ENCODE measurements at places on chromosomes 7 and 10. TPM values are rescaled to one million over a fixed set of nuclear protein-coding genes. Genes with fewer than 3 reads are reported as not detected.

KIAA1549 gene
- 11.9 TPM for total RNA-seq

HEPACAM2 gene
- total RNA-seq: not detected

AKR1C4 gene
- total RNA-seq: not detected

CDK14 gene
- 23.9 TPM for total RNA-seq

TAC1 gene
- 0.77 TPM for total RNA-seq

RNF133 gene
- total RNA-seq: 0.31 TPM

- no peak for DNase-seq
- H3K27me3 ChIP-seq: no peaks in the 10 kb centered on the region
- H3K36me3 ChIP-seq: no peaks in the 10 kb centered on the region
- no peak overlapping the region for H3K4me3 ChIP-seq
These were observed 107.1 kb downstream of the ABLIM1 start for GRCh38 chr10:114550756-114551635.

GRCh38 chr10:128054163-128054970, 71.9 kb downstream of the MKI67 start:
- DNase-seq: no peak
- H3K27me3 ChIP-seq: no peaks in the 10 kb centered on the region
- no peak overlapping the region for H3K4me3 ChIP-seq
- H3K4me1 ChIP-seq: no peaks in the 10 kb centered on the region
- no peaks in the 10 kb centered on the region for H3K36me3 ChIP-seq

DNA sequence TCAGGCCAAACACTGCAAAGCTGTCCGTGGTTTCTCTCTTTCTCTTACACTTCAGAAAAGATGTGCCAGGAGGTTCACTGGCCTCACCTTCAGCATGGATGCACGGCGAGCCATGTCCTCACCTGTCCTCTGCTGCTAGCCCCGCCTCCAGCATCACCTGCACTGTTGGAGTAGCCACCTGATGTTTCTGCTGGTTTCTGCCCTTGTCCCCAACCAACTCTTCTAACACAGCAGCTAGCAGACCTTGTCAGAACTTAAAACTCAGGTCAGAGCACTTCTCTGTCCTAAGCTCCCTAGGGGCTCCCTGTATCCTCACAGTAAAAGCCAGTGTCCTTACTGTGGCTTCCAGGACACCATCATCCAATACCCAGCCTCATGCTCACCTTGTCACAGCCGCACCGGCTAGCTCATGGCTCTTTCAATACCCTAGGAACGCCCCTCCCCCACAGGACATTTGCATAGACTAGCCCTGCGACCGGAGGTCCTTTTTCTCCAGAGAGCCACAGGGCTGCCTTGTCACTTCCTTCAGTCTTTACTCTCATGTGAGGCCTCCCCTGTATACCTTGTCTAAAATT, 15.2 kb downstream of the PALD1 start:
- peaks cover 17% of the 10 kb centered on the region for H3K4me1 ChIP-seq
- no peaks in the 10 kb centered on the region for H3K27me3 ChIP-seq
- no peaks in the 10 kb centered on the region for H3K36me3 ChIP-seq
- H3K27ac ChIP-seq: no peak overlapping the region
- DNase-seq: peak; percentile 91

DNA sequence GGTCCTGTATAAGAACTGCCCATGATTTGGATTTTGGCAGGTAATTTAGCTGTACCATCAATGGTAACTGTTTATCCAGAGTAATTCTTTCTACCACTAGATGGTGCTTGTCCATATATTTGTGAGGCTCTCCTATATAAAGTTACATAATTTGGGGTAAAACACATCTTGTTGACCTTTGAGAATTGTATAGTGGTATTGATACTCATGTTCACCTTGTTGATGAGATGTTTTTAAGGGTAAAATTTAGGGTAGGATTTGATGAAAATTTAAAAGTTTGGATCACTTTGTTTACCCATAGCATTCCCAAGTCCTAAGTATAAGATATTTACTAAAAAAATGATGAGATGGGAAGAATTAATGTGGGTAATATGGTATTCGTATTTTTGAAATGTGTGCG, 31.6 kb downstream of the ST7 start:
- no peaks in the 10 kb centered on the region for H3K4me1 ChIP-seq
- H3K36me3 ChIP-seq: peaks cover 2% of the 10 kb centered on the region
- no peak overlapping the region for H3K4me3 ChIP-seq
- no peaks in the 10 kb centered on the region for H3K27me3 ChIP-seq
- DNase-seq: no peak

GRCh38 chr10:71124921-71125748, 87.2 kb upstream of the UNC5B start:
- no peak overlapping the region for H3K4me3 ChIP-seq
- H3K27me3 ChIP-seq: no peaks in the 10 kb centered on the region
- no peak overlapping the region for H3K27ac ChIP-seq

GRCh38 chr7:68622500-68622899, 975.8 kb upstream of the AUTS2 start:
- peaks cover 4% of the 10 kb centered on the region for H3K36me3 ChIP-seq
- no peak overlapping the region for H3K4me3 ChIP-seq
- no peak for DNase-seq
- no peaks in the 10 kb centered on the region for H3K4me1 ChIP-seq

DNA sequence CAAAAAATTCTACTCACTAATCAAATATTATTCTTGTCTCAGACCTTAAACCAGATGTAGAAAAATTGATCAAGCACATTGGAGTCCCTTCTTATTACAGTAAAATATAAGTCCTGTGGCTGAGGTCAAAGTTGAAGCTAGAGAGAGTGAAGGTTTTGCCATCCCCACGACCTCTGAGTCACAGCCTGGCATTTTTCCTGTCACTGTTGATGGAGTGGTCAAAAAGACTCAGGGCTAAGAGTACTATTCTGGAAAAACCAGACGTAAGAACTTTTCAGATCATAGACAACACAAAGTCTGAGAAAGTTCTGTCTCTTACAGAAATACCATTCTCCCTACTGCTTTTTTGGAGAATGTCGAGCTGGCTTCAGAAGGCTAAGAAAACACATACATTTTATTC, 323.7 kb upstream of the ANKRD30A start:
- no peak overlapping the region for H3K27ac ChIP-seq
- H3K27me3 ChIP-seq: no peaks in the 10 kb centered on the region
- no peaks in the 10 kb centered on the region for H3K4me1 ChIP-seq
- no peak for DNase-seq
- no peak overlapping the region for H3K4me3 ChIP-seq
- H3K36me3 ChIP-seq: no peaks in the 10 kb centered on the region

DNA sequence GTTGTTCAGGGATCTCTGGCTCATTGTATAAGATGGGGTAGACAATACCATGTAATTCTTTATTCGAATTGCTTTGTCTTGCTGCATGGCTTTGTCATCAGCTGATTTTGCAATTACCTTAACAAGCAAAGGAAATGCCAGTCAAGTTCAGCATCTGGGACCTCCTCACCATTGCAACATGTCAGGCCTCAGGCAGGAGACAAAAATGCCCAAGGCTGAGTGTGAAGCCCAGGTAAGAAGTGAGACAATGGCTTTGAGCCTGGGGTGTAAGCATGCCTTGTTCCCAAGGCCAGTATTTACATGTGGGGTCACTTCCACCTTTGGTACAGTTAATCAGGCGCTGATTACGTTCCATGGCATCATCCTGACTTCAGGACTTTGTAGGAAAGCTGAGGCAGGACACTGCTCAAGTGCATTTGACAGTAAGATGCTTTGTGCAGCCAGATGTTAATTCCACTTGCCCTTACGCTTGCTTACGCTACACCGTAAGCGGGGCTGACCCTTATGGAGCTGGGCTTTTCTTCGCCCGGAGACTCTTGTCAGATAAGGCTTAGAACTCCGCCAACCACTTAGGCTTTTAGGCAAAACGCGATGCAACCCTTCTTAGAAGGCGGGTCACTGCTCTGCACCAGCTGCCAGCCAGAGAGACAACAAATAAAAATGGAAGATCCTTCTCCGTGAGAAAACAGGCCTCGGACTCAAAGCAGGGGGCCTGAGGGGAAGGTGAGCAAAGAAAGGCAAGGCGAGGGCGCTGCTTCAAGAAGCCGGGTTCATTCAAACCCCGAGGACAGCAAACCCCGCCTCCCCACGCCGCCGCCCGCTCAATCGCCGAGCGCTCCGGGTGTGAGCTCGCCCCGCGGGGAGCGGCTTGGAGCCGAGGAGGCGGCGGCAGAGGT, 1.3 kb upstream of the SP4 start:
- peak overlapping the region; percentile 70 for H3K4me3 ChIP-seq
- H3K36me3 ChIP-seq: peaks cover 11% of the 10 kb centered on the region
- H3K4me1 ChIP-seq: peaks cover 12% of the 10 kb centered on the region
- H3K27ac ChIP-seq: peak overlapping the region; percentile 79
- peak; percentile 40 for DNase-seq

DNA sequence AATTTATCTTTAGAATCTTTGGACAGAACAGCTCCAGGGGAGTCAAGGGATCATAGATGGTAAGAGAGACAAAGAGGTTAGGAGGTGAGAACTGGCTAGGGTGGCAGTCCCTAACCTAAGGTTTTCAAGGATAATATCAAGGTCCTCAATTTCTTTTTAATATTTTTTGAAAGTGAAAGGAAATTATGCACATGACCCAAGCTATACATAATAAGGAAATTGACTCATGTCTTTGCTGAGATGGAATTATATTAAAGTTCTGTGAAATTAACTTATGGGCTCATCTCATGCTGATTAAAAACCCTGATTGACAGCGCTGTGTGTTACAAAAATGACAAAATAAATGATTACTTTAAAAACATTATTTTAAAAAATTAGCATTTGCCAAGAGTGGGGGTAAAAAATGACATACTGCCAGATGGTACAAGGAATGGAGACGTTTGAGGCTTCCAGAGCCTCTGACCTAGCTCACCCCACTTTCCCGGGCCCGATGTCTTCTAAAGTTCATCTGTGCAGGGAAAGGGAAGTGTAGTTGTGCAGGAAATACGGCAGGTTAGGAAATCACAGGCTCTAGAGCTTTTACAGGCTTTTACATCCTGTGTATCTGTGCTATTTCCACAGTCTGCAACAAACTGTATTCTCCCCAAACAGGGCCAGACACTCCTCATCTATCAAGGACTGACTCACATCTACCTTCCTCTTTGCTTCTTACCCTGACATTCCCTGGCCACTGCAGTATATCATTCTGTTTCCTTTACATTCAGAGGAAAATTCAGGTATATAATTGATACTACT, 185.6 kb upstream of the PRSS58 start:
- no peaks in the 10 kb centered on the region for H3K36me3 ChIP-seq
- DNase-seq: no peak
- no peaks in the 10 kb centered on the region for H3K27me3 ChIP-seq

- no peak overlapping the region for H3K27ac ChIP-seq
- no peaks in the 10 kb centered on the region for H3K27me3 ChIP-seq
- no peak overlapping the region for H3K4me3 ChIP-seq
- no peaks in the 10 kb centered on the region for H3K36me3 ChIP-seq
- no peak for DNase-seq
These were observed 213.7 kb downstream of the GFRA1 start for GRCh38 chr10:116059320-116059719.

- no peak for DNase-seq
- H3K4me3 ChIP-seq: no peak overlapping the region
- H3K27me3 ChIP-seq: peaks cover 8% of the 10 kb centered on the region
- no peaks in the 10 kb centered on the region for H3K36me3 ChIP-seq
These were observed 5.0 kb upstream of the HSPA12A start for GRCh38 chr10:116747325-116747724.

- no peaks in the 10 kb centered on the region for H3K27me3 ChIP-seq
- H3K4me1 ChIP-seq: no peaks in the 10 kb centered on the region
- H3K27ac ChIP-seq: no peak overlapping the region
- no peak overlapping the region for H3K4me3 ChIP-seq
- DNase-seq: no peak
- H3K36me3 ChIP-seq: no peaks in the 10 kb centered on the region
These were observed 220.1 kb upstream of the RNF32 start for GRCh38 chr7:156420496-156420895.

GRCh38 chr7:28481091-28481926, 69.0 kb downstream of the CREB5 start:
- H3K27ac ChIP-seq: no peak overlapping the region
- H3K36me3 ChIP-seq: no peaks in the 10 kb centered on the region
- no peak overlapping the region for H3K4me3 ChIP-seq
- DNase-seq: no peak
- H3K27me3 ChIP-seq: no peaks in the 10 kb centered on the region

DNA sequence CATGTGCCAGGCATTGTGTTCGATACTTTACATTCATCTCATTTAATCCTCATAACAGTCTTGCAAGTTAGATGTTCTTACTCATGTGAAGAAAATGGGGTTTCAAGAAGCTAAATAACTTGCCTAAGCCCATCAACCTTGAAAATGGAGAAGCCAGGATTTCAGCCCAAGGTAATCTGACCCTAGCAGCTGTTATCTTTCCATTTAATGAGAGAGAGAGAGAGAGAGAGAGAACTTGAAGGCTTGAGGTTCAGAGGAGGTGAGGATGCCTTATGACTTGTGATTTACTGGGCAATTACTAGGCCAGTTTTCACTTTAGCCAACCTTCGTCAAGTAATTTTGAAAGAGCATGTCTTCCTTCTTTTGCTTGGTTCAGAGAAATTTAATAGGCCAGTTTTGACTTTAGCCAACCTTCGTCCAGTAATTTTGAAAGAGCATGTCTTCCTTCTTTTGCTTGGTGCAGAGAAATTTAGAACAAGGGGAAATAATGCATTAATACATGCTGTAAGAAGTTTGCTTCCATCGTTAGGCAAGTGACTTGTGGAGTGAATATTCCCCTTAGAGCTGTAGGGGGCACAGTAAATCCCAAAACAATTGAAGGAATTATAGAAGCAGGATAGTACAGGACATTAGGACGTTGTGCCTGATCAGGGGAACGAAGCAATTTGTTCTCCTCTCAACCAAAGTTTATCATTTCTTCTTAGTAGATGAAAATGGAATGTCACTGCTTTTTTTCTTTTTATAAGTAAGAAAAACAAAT, 143.0 kb upstream of the BMPER start:
- H3K4me3 ChIP-seq: no peak overlapping the region
- H3K4me1 ChIP-seq: peaks cover 3% of the 10 kb centered on the region
- H3K36me3 ChIP-seq: no peaks in the 10 kb centered on the region

DNA sequence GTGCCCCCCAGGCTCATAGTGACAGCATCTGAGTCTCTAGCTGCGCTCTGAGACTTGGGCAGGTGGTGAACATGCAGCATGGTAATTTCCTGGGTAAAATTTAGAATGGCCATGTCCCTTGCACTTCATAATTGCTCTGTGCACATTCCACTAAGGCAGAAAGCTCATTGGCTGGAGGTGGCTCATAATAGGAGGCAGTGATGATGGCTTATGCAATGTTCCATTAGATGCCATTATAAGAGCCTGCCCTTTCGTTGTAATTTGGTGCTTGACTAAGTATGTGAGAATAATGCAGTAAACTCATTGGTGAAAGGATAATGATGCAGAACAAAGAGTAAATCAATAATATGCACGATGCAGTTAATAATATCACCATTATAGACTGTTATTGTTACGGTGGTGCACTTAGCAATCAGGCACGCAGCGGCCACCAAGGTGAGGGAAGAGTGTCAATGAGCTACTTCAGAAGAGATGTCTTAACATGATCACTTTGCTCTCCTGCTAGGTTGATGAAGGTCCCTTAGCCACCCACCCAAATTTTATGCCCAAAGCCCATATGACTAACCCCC, 545.9 kb downstream of the KCNMA1 start:
- no peaks in the 10 kb centered on the region for H3K4me1 ChIP-seq
- no peaks in the 10 kb centered on the region for H3K27me3 ChIP-seq
- DNase-seq: no peak
- no peak overlapping the region for H3K27ac ChIP-seq
- H3K4me3 ChIP-seq: no peak overlapping the region
- H3K36me3 ChIP-seq: no peaks in the 10 kb centered on the region

GRCh38 chr10:130189608-130190054, 53.4 kb downstream of the GLRX3 start:
- peaks cover 26% of the 10 kb centered on the region for H3K36me3 ChIP-seq
- H3K4me3 ChIP-seq: no peak overlapping the region
- H3K27ac ChIP-seq: no peak overlapping the region
- no peak for DNase-seq
- no peaks in the 10 kb centered on the region for H3K4me1 ChIP-seq

- no peak overlapping the region for H3K4me3 ChIP-seq
- H3K27me3 ChIP-seq: no peaks in the 10 kb centered on the region
- H3K4me1 ChIP-seq: no peaks in the 10 kb centered on the region
- H3K27ac ChIP-seq: no peak overlapping the region
These were observed 86.6 kb upstream of the MDFIC start for GRCh38 chr7:114835303-114835702.
